ENCODE measurements at places on chromosomes 16 and 17. TPM values are rescaled to one million over a fixed set of nuclear protein-coding genes. Genes with fewer than 3 reads are reported as not detected.

GRCh38 chr16:79599837-79600637, 500 bp downstream of the MAF start:
- H3K27ac ChIP-seq: peak overlapping the region; percentile 92
- no peaks in the 10 kb centered on the region for H3K27me3 ChIP-seq
- H3K36me3 ChIP-seq: peaks cover 20% of the 10 kb centered on the region
- DNase-seq: peak; percentile 83

DNA sequence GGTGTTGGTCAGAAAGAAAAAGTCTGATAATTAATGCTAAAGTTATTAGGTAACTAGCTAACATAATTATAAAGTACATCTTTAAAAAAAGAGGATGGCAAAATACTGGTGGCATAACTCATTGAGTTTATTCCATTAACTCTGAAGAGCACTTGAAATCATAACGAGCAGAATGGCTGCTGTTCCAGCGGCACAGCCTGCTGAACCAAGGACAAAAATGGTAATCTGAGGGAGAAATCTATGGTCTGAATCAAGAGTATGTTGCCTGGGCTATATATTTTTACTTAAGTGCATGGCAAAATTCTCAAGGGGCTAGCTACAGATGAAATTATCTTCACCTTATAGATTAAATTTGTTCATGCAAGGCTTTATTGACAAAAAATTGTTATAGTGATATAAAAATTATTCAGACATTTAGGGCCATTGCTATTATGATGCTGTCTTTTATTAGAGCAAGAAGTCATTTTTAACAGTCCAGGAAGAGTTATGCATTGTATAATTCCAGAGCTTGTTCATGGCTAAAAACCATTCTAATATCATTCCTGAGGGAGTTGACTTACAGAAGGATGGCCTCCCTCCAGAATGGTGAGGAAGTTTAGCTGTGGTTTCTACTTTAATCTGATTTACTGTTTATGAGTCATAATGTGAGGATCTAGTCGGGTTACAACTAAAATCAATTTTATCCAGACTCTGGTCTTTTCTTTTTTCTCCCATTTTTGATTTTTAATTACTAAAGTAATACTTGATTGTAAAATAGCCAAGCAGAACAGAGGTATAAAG, 41.4 kb upstream of the ANKFN1 start:
- H3K27me3 ChIP-seq: no peaks in the 10 kb centered on the region
- no peak overlapping the region for H3K4me3 ChIP-seq
- H3K36me3 ChIP-seq: no peaks in the 10 kb centered on the region
- no peak for DNase-seq
- no peak overlapping the region for H3K27ac ChIP-seq

DNA sequence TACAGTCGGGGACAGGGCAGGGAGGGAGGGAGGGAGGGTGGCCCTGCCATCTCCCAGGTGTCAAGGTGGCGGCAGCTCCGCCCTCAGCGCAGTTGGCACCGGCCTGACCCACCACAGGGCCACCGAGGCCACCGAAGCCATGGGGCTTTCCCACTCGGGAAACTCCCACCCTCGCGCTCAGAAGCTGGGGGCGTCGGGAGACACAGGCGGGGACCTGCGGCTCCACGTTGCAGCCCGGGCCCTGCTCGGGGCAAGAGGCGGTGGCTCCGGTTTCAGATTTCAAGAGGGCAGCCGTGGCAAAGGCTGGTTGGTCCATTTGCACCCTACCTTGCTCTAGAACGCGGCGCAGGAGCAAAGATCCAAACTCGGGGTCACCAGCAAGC, 544 bp downstream of the CYB561 start:
- DNase-seq: peak; percentile 35
- peak overlapping the region; percentile 58 for H3K4me3 ChIP-seq
- no peaks in the 10 kb centered on the region for H3K27me3 ChIP-seq
- peak overlapping the region; percentile 96 for H3K27ac ChIP-seq
- peaks cover 18% of the 10 kb centered on the region for H3K4me1 ChIP-seq
- no peaks in the 10 kb centered on the region for H3K36me3 ChIP-seq

The PIPOX gene
- total RNA-seq: 1.4 TPM

DNA sequence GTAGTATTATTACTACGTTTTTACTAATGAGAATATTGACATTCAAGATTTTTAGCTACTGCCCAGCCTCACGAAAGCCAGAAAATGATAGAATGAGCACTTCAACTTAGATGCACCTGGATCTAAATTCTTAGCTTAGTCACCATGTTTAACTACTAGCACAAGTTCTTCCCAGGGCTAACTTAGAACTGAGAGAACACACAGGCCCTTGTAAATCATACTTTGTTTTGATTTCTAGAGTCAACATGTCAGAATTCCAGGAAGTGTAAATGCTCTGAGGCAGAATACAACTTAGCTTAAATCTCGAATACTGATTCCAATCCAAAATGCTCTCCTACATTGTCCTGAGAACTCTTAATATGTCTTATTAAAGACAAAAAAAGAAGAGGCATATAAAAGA, 6.8 kb upstream of the ACSM1 start:
- H3K36me3 ChIP-seq: no peaks in the 10 kb centered on the region
- H3K4me1 ChIP-seq: no peaks in the 10 kb centered on the region
- no peaks in the 10 kb centered on the region for H3K27me3 ChIP-seq
- H3K27ac ChIP-seq: no peak overlapping the region

The GAN gene
- 9.0 TPM for total RNA-seq

DNA sequence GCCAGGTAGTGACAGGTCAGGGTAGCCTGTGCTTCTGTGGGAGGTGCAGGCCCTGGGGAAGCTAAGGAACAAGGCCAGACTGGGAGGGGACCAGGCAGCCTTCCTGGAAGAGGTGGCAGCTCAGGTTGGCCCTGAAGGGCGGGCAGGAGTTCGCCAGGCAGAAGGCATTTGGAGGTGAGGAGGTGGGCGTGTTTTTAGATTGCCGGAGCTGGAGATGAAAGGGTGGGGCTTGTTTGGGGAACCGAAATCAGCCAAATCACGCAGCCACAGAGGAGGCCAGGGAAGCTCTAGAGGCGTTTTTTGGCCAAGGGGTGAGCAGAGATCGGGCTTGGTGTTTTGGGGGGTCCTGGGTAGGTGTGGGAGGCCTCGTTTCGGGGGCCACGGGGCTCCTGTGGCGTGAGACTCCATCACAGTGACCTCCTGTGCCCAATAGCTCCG, 7.6 kb downstream of the ADCY7 start:
- H3K4me1 ChIP-seq: no peaks in the 10 kb centered on the region
- no peak overlapping the region for H3K4me3 ChIP-seq
- H3K27ac ChIP-seq: peak overlapping the region; percentile 87
- no peak for DNase-seq

The TNFSF12 gene
- 15.1 TPM for total RNA-seq

The NPIPB6 gene
- 2.0 TPM for total RNA-seq

- H3K27ac ChIP-seq: no peak overlapping the region
- H3K36me3 ChIP-seq: peaks cover 15% of the 10 kb centered on the region
- no peak overlapping the region for H3K4me3 ChIP-seq
- no peak for DNase-seq
Measured at GRCh38 chr17:63783522-63783921, 9.6 kb downstream of the DDX42 start.

GRCh38 chr16:9300252-9300651, 208.8 kb downstream of the HAPSTR1 start:
- DNase-seq: no peak
- no peak overlapping the region for H3K4me3 ChIP-seq
- H3K27me3 ChIP-seq: no peaks in the 10 kb centered on the region
- no peak overlapping the region for H3K27ac ChIP-seq

DNA sequence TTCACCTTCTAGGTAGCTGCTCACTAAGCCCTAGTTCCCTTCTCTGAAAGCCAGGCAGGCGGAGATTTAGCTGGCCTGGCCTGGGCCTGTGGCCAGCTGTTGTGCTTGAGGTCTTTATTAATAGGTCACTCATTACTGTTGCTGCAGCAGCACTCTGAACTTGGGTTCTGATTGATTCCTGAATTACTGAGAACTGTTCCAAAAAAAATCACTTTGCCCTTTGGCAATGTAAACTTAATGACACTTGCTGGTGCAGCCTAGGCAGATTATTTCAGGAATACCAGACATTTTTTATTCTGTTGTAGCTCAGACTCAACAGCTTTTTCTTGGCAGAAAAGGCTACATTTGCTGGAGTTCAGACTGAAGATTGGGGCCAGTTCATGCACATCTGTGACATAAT, 2.7 kb downstream of the TOM1L1 start:
- H3K27me3 ChIP-seq: no peaks in the 10 kb centered on the region

- H3K36me3 ChIP-seq: no peaks in the 10 kb centered on the region
- no peaks in the 10 kb centered on the region for H3K27me3 ChIP-seq
Measured at GRCh38 chr17:70034158-70034557, 40.9 kb upstream of the KCNJ16 start.

GRCh38 chr17:41656249-41657023, 32.1 kb upstream of the KRT17 start:
- H3K27ac ChIP-seq: peak overlapping the region; percentile 92
- peaks cover 30% of the 10 kb centered on the region for H3K4me1 ChIP-seq
- no peaks in the 10 kb centered on the region for H3K27me3 ChIP-seq
- no peak overlapping the region for H3K4me3 ChIP-seq
- H3K36me3 ChIP-seq: no peaks in the 10 kb centered on the region

The CMTM2 gene
- 3.7 TPM for total RNA-seq

The CHD9NB gene
- total RNA-seq: 33.0 TPM

- H3K36me3 ChIP-seq: no peaks in the 10 kb centered on the region
- no peak overlapping the region for H3K4me3 ChIP-seq
- no peak for DNase-seq
- no peaks in the 10 kb centered on the region for H3K27me3 ChIP-seq
Measured at GRCh38 chr17:36118477-36119353, 15.1 kb downstream of the CCL4 start.

DNA sequence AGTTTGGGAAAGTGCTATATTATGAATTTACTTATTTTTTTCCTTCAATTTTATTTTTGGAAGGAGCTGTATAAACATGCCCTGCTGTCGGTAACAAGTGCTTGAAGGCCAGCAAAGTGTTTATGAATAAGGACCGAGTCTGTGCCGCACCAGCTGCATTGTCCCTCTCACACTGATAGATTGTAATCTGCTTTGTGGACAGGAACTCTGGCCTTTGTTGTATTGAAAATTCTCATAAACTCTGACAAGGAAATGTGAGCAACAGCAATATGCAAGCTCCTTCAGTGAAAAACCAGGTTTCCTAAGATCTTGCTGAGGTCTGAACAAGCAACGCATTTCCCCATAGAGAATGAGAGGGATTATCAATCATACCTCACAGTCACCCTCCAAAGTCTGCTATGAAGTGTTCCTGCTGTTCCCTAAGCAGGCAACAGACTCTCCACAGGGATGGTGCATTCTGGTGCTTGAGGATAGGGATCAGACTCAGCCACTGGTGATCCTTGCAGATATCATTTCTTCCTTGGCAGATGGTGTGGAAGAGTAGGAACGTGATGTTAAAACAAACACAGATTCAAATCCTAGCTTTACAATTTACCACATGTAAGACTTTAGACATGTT, 109.6 kb downstream of the KCNJ2 start:
- H3K36me3 ChIP-seq: no peaks in the 10 kb centered on the region
- peak; percentile 96 for DNase-seq
- no peak overlapping the region for H3K4me3 ChIP-seq
- H3K27me3 ChIP-seq: no peaks in the 10 kb centered on the region
- peaks cover 35% of the 10 kb centered on the region for H3K4me1 ChIP-seq

DNA sequence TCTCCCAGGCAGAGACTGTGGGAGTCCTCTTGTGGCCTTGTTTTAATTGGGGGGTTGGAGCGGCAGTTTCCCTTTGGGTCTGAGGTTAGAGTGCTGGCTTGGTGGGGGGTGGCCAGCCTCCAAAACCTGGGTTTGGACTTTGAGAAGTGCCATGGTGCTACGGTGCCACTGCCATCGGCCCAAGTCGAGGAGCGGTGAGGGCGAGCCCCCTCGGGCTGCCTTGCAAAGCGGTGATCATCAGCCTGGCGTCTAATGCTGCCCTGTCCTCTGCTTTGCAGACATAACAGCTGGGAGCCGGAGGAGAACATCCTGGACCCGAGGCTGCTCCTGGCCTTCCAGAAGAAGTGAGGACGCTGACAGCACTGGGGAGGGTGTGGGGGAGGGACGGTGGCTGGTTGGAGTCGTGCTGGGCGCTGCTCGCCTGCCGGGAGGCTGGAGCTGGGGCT, 1.2 kb downstream of the CBX2 start:
- no peak overlapping the region for H3K27ac ChIP-seq
- no peaks in the 10 kb centered on the region for H3K27me3 ChIP-seq
- DNase-seq: peak; percentile 27
- H3K36me3 ChIP-seq: no peaks in the 10 kb centered on the region
- no peak overlapping the region for H3K4me3 ChIP-seq
- H3K4me1 ChIP-seq: peaks cover 35% of the 10 kb centered on the region

GRCh38 chr16:31876951-31877828, 3.6 kb downstream of the ZNF267 start:
- DNase-seq: peak; percentile 8
- peaks cover 24% of the 10 kb centered on the region for H3K4me1 ChIP-seq
- peaks cover 4% of the 10 kb centered on the region for H3K36me3 ChIP-seq
- no peaks in the 10 kb centered on the region for H3K27me3 ChIP-seq

The KCNJ12 gene
- total RNA-seq: 3.4 TPM

GRCh38 chr16:10878644-10879501, 1.9 kb downstream of the CIITA start:
- H3K27ac ChIP-seq: peak overlapping the region; percentile 90
- peak; percentile 20 for DNase-seq
- H3K36me3 ChIP-seq: no peaks in the 10 kb centered on the region
- no peaks in the 10 kb centered on the region for H3K4me1 ChIP-seq
- H3K27me3 ChIP-seq: peaks cover 29% of the 10 kb centered on the region
- peak overlapping the region; percentile 57 for H3K4me3 ChIP-seq

All from lung (tissue), 17 donors.